ENCODE measurements at places on chromosomes 2 and 18.
A peak's percentile ranks its signal among the peaks of the same experiment; 100 is the strongest.

DNA sequence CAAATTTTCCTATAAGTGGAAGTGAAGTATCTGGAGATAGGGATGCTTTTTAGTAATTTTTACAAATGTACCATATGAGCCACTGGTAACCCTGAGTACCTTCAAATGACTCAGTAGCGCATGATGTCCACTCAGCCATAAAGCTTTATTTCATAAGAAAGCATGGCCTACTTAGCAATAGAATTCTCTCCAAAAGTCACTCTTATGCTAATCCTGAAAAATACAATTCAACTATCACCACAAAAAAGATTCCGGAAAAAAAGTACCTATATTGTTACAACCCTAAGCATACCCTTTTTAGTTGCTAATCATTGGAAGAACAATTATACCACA, 732.2 kb downstream of the SOCS6 start:
- no peak for DNase-seq

DNA sequence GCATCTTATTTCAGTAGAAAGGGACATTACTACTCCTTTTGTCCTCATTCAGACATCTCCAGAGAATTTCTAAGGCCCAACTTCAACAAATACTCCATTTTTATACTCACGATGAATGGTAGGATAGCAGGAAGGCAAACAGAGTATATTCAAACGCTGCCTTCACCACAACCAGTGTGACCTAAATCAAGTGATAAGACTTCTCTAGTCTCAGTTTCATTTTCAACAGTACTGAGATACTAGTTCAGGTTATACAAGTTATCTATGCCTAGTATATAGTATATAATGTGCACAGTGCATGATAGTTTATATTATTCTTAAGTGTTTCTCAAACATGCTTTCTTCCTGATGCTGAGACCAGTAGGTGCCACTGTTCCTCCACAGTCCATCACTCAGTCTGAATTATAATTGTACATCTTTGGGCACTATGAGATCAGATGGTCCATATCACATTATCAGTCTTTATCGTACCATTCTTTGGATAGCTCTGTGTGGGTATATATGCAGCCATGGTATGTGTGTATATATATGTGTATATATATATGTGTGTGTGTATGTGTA, 66.3 kb upstream of the RPE start:
- no peak for DNase-seq

GRCh38 chr2:229003256-229003655, 267.8 kb downstream of the PID1 start:
- DNase-seq: no peak

DNA sequence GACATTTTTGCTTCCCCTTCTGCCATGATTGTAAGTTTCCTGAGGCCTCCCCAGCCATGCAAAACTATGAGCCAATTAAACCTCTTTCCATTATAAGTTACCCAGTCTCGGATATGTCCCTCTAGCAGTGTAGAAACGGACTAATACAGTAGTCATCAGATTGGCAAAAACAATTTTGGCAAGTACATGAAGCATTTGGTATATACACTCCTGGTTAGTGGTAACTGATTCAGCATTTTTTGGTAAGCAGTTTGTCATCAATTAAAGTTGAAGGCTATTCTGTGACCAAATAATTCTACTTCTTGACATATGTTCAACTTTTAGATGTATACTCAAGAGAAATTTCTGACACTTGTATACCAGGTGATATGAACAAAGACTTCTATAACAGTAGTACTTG, 190.5 kb upstream of the STON1 start:
- DNase-seq: no peak

- DNase-seq: no peak
Measured at GRCh38 chr2:38097258-38097987, 21.5 kb upstream of the CYP1B1 start.

DNA sequence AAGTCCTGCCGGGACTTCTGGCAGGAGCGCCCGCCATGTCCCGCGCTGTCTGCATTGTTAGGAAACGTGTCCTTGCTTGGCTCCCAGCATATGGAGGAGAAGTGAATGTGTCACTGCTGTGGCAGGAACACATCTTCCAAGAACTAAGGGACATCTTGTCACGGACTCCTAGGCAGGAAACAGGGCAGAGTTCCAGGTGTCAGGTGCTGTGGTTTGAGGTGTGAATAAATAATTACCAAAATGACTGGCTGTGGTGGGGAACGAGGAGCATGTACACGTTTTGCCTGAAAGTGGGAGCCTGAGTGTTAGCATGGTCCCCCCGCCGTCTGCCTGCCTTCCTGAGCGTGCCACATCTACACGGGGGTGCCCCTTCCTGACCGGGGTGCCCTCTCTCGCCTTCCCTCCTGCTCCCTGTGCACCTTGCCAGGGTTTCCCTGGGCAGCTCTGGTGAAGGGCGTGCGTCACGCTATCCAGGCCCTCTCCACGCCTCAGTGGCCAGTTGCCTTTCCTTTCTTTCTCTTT, 237.5 kb downstream of the LDLRAD4 start:
- peak; percentile 42 for DNase-seq

DNA sequence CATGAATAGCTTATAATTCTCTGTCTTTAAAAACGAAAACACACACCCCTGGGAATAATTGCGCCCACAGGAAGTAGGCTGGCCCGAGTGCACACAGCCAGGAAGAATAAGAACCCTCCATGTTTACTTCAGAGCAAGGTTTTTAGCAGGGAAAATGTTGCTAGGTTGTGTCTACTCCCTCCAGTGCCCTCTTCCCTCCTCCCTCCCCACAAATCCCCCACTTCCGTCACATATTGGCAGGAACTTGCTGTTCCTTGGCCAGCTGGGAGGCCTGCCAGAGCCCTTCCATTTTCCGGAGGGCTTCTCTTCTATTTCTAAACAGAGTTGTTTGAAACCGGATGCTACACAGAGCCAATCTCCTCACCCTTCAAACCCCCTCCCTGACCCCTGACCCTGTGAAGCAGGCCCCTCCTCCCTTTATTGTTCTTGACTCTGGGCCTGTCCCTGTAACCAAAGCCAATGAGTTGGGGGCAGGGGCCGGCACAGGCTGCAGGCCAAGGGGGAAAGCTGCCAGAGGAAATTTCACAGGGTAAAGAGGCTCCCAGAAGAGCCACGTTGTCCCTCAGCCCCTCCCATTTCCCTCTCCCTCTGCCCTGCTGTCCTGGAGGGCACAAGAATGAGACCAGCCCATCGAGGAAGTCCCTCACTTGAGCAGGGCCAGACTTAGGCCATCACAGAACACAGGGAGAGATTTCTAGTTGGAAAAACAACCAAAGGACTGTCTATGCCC, 49.8 kb upstream of the LGALSL start:
- no peak for DNase-seq

GRCh38 chr2:32011485-32011960, 715 bp upstream of the MEMO1 start:
- DNase-seq: no peak

DNA sequence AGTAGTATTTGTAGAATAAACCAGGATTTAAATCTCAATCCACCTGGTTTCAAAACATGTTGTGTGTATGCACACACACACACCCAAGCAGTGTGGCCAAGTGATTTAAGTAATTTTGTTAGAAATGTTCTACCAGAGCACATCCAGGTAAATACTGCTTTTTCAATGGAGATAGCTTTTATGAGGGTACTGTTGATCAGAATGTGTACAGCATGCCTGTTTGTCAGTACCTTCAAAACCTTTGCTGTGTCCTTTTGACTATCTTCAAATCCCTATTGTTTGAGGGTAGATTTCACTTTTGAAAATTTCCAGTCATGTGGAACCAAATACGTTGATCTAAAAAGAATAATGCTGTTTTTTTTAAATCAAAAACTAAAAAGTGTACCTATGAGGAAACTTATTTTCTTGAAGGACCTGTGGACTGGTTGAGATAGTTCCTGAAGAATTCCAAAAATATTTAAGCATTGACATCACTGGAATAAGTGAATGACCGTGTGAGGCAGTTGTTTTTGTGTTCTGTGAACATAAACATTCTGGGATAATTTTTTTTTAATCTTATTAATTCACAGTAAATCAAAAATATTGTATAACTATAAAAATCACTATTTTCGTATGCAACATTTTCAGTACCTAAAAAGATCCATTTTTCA, 70.9 kb downstream of the PTRHD1 start:
- DNase-seq: no peak

DNA sequence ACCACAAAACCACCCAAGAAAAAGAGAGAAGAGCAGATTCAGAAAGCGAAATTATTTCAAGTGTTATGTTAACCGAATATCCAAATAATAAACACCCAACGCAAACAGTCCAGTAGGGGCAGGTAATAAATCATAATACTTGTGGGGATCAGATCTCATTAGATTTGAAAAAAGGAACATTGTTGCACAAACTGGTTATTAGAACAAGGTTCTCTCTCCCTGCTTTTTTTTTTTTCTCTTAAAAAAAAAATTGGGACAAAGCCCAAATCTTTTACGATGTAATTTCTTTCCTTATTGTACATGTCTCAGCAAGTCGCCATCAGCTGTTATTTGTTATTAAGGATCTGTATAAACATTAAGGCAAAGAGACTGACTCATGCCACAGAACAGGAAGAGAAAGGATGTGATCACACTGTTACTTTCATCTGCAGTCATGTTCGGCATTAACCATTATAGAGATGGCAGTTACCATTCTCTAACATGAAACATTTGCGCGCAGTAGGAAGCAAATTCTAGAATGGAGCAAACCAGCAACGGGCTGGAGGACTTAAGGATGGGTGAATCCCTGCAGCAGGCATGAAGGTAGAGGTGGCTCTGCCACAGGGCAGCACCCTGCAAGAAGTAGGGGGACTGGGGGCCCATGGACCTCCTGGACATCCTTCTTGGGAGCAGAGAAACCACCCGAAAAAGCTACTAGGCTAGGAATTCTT, 42.0 kb downstream of the EPHA4 start:
- DNase-seq: no peak

DNA sequence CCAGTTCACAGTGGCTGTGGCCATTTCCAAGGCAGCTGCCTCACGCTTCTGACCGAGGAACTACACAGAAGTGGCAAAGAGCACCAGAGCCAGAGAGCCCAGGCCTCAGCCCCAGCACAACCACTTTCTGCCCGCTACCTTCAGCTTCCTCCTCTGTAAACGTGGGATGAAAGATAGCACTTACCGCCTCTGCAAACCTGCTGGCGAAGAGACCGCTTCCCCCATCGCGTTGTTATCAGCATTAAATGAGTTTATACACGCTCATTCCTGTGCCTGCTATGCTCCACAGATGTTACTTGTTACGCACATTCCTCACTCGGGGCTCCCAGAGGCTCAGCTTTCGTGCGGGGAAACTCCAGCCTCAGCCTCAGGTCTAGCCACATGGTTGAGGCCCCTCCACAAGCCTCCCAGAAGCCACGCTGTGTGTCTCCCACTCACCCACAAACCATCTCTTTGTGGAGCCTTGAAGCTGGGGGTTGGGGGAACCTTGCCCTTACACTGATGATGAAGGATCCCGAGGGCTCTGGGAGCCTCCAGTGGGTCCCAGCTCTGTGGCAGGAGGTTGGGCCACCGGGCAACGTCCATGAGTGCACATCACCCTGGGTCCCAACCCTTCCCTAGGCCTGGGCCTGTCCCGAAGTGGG, 63.3 kb upstream of the SMAD7 start:
- no peak for DNase-seq

GRCh38 chr2:42558827-42559226, 9.6 kb upstream of the MTA3 start:
- DNase-seq: no peak

DNA sequence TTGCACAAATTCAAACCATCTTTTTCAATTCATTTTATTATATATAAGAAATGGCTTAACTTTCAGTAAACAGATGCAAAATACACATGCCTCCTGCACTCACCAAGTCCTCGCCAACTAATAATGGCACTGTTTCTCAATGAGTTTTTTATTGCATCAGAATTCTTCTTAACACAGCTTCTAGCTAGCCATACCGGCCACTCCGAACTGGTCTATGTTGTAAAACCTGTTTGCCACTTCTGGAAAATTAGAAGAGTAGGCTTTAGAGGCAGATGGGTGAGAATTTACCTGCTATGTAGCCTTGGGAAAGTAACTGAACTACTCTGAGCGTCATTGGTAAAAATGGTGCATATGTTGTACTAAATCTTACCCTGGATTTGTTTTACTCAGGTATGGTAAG, 100.6 kb upstream of the LHCGR start:
- DNase-seq: no peak

Measured in activated T-cell treated with anti-CD3 and anti-CD28 coated beads for 48 hours (primary cell).